ENCODE measurements at places on chromosomes 3 and 15.

GRCh38 chr3:108486338-108486737 lies 24.1 kb downstream of the MYH15 start:
- DNase-seq: no peak

GRCh38 chr3:51819709-51820406 lies 40.8 kb upstream of the IQCF6 start:
- DNase-seq: no peak

DNA sequence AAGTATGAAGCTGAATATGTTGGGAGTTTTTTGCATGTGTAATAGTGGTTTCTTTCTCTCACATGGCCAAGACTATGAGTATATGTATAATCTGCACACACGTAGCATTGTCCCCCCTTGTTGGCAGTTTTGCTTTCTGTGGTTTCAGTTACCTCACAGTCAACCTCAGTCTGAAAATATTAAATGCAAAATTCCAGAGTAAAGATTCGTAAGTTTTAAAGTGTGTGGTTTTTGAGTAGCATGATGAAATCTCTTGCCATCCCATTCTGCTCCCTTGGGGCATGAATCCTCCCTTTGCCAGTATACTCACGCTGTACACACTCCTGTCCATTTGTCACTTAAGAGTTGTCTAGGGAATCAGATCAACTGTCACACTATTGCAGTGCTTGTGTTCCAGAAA lies 742.0 kb upstream of the CCDC54 start:
- no peak for DNase-seq

- DNase-seq: no peak
Measured at GRCh38 chr15:92906563-92907081, 6.5 kb downstream of the CHD2 start.

- DNase-seq: peak; percentile 35
Measured at GRCh38 chr3:63863150-63864007, at the start of the genes ATXN7 and THOC7. ATXN7 (plus strand) TSS chr3:63863867; CDS start chr3:63912599, 48,732 bp downstream. THOC7 (minus strand) TSS chr3:63863805; CDS start chr3:63863790, 15 bp downstream.
